ENCODE measurements at places on chromosomes 2 and 18. TPM values are rescaled to one million over a fixed set of nuclear protein-coding genes. Genes with fewer than 3 reads are reported as not detected.
A peak's percentile ranks its signal among the peaks of the same experiment; 100 is the strongest.

DNA sequence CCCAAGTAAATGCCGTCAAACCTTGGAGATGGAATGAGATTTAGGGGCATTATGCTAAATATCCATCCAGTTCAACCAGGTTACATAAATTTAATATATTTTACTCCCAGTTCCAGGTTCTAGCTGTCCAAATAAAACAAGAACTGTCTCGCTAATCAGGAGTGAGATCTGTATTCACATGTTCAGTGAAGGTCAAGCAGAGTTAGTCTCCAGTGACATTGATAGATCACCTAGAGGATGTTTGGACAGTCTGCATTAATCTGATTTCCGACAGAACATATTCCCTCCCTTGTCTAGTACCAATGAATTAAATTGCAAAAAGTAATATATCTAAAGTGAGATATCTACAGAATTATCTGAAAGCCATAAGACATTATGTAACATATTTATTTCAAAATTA lies 979.4 kb upstream of the CNTNAP5 start:
- H3K27me3 ChIP-seq, result no peaks in the 10 kb centered on the region
- no peaks in the 10 kb centered on the region for H3K4me1 ChIP-seq
- no peaks in the 10 kb centered on the region for H3K36me3 ChIP-seq
- no peak for DNase-seq

GRCh38 chr2:207281436-207281835 lies 115.7 kb upstream of the KLF7 start:
- H3K27ac ChIP-seq, result no peak overlapping the region
- no peaks in the 10 kb centered on the region for H3K36me3 ChIP-seq
- H3K4me3 ChIP-seq, result no peak overlapping the region
- no peaks in the 10 kb centered on the region for H3K4me1 ChIP-seq
- no peak for DNase-seq

DNA sequence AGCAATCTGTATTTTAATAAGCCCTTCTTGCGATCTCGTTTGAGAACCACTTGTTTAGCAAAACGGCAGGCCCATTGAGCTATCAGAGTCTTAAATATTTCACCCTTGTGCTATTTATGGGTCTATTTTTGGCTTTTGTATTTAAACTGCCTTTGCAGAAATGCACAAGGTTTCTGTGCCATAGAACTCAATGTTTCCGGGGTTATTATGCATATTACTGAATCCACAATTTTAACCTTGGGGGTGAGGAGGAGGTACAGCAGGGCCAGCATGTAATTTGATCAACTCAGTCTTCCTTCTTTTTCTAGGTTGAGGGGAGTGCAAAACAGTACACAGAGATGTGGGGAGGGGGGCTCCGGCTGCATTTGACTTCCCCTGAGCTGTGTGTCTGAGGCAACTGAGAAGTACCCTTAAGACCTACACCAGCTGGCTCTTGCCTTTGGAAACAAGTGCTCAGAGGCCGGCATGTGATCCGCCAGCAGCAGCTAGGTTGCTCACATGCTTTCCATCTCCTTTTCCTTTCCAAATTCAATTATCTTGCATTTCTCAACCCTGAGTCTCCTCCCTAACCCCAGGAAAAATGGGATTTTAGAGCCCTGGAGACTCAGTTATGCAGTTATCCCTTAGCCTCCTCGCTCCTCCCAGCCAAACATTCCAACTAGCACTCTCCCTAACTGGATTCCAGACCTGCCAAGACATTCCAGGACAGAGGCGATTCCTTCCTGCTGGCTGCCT lies 103.0 kb downstream of the HNRNPLL start:
- H3K27me3 ChIP-seq, result no peaks in the 10 kb centered on the region
- DNase-seq, result no peak
- no peaks in the 10 kb centered on the region for H3K36me3 ChIP-seq
- H3K27ac ChIP-seq, result peak overlapping the region; percentile 41
- no peak overlapping the region for H3K4me3 ChIP-seq

GRCh38 chr2:196160101-196160500 lies 11.3 kb downstream of the STK17B start:
- H3K4me3 ChIP-seq, result no peak overlapping the region
- no peaks in the 10 kb centered on the region for H3K27me3 ChIP-seq
- peaks cover 32% of the 10 kb centered on the region for H3K4me1 ChIP-seq
- no peak for DNase-seq

DNA sequence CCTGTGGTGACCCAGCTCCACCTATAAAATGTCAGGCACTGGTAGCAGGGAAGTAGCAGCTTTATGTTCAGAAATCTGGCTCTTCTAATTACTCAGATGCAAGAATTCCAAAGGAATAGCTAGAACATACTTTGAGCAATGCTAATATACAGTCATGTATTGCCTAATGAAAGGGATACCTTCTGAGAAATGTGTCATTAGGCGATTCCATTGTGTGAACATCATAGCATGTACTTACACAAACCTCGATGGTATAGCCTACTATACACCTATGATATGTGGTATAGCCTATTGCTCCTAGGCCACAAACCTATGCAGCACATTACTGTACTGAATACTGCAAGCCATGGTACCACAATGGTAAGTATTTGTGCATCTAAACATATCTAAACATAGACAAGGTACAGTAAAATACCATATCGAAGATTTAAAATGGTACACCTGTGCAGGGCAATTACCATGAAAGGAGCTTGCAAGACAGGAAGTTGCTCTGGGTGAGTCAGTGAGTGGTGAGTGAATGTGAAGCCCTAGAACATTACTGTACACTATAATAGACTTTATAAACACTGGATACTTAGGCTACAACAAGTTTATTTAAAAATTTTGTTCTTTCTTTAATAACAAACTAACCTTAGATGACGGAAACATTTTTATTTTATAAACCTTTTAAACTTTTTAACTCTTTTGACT lies 50.3 kb upstream of the ETAA1 start:
- DNase-seq, result no peak
- no peaks in the 10 kb centered on the region for H3K4me1 ChIP-seq

Gene RIT2
- total RNA-seq, result not detected

Gene NEU2
- total RNA-seq, result not detected

Data from thoracic aorta (tissue), 2 donors.